Naive thymus-derived CD4-positive, alpha-beta T cell (primary cell): ENCODE measurements at places on chromosomes 1 and 21. TPM values are rescaled to one million over a fixed set of nuclear protein-coding genes. Genes with fewer than 3 reads are reported as not detected.

Gene SPRR2E
- total RNA-seq, result not detected

DNA sequence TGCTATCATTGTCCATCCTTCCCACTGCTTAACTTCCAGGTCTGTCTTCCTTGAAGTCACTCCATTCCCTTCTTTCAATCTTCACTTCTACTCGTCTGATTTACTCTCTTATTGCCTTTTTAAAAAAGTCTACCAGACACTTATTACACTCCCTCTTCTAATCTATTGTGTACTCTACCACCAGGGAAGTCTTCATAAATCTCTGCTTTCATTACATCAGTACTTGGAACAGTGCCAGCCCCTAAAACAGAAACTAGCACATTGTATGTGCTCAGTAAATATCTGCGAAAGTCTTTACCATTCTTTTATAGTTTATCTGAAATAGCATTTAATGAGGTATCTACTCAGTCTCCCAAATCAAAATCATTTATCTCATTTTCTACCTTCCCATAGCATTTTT is 236.4 kb downstream of the USH2A start:
- no peaks in the 10 kb centered on the region for H3K27me3 ChIP-seq
- no peaks in the 10 kb centered on the region for H3K36me3 ChIP-seq
- no peak for DNase-seq
- H3K4me1 ChIP-seq, result no peaks in the 10 kb centered on the region

DNA sequence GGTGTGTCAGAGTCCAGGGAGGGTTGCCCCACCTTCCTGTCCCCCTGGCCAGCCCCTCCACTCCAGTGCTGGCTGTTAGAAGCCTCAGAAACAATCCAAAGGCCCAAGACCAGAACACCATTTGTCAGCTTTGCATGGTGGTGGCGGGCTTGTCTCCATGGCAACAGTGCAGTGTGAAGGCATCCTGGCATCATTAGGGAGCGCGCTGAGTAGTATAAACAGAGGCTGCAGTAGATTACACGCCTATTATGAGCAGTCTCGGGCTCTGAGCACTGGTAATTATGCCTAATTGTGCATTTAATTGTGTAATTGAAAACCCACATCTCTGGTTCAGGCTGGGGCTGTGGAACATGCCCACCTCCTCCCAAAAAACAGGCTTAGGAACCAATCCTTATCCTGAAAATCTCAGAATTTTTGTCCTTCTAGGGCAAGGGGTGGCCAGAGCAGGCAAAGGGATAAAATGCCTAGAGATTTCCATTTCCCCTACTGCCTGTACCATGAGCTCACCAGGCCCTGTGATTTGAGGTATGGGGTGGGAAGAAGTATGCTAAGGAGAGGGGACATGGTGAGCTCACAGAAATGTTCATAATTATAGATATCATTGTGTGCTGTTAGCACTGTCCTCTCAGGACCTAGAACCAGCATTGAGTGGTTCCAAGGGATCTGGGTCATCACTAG is 11.7 kb downstream of the NKAIN1 start:
- H3K4me1 ChIP-seq, result no peaks in the 10 kb centered on the region
- H3K27ac ChIP-seq, result no peak overlapping the region
- H3K27me3 ChIP-seq, result no peaks in the 10 kb centered on the region
- no peak overlapping the region for H3K4me3 ChIP-seq
- no peak for DNase-seq
- H3K36me3 ChIP-seq, result no peaks in the 10 kb centered on the region

- no peak overlapping the region for H3K4me3 ChIP-seq
- no peak for DNase-seq
- H3K36me3 ChIP-seq, result no peaks in the 10 kb centered on the region
- H3K27ac ChIP-seq, result no peak overlapping the region
- peaks cover 5% of the 10 kb centered on the region for H3K4me1 ChIP-seq
Measured at GRCh38 chr1:36425791-36426190, 24.5 kb downstream of the OSCP1 start.

Gene PALMD
- total RNA-seq, result not detected

Gene BTG2
- 654 TPM for total RNA-seq

Gene OR14K1
- total RNA-seq, result not detected

Gene TFF3
- not detected in 2 replicates for total RNA-seq

Gene LGR6
- total RNA-seq, result 0.38 TPM

Gene RAB25
- 1.1 TPM for total RNA-seq

Gene GNG5
- total RNA-seq, result 24.8 TPM

- H3K4me1 ChIP-seq, result no peaks in the 10 kb centered on the region
- no peaks in the 10 kb centered on the region for H3K36me3 ChIP-seq
- H3K4me3 ChIP-seq, result no peak overlapping the region
- no peaks in the 10 kb centered on the region for H3K27me3 ChIP-seq
- no peak for DNase-seq
- H3K27ac ChIP-seq, result no peak overlapping the region
Measured at GRCh38 chr1:220957233-220957605, 78.0 kb downstream of the HLX start.

- no peak for DNase-seq
- H3K4me3 ChIP-seq, result no peak overlapping the region
Measured at GRCh38 chr1:95966866-95967265, 732.9 kb downstream of the RWDD3 start.

DNA sequence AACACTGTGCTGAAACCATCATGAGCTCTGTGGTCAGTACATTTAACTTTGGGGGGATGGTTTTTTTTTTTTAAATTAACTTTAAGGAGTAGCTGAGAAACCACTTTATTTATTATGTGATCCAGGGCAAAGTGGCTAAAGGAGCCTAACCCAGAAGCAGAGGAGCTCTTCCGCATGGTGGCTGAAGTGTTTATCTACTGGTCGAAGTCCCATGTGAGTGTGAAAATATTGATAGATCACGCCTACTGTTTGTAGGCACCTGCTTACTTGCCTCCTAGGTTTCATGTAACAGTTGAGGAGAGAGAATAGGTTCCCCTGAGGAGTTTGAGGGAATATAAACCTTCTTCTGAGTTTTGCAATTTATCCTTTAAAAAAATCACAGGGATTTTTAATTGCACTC is 181.4 kb downstream of the ZP4 start:
- H3K4me1 ChIP-seq, result no peaks in the 10 kb centered on the region
- H3K4me3 ChIP-seq, result no peak overlapping the region
- H3K27me3 ChIP-seq, result no peaks in the 10 kb centered on the region

GRCh38 chr1:4710592-4711415 is 56.4 kb downstream of the AJAP1 start:
- no peak overlapping the region for H3K27ac ChIP-seq
- H3K36me3 ChIP-seq, result no peaks in the 10 kb centered on the region
- no peak for DNase-seq
- H3K27me3 ChIP-seq, result no peaks in the 10 kb centered on the region
- peaks cover 3% of the 10 kb centered on the region for H3K4me1 ChIP-seq
